ENCODE measurements at places on chromosomes 12 and 14.

DNA sequence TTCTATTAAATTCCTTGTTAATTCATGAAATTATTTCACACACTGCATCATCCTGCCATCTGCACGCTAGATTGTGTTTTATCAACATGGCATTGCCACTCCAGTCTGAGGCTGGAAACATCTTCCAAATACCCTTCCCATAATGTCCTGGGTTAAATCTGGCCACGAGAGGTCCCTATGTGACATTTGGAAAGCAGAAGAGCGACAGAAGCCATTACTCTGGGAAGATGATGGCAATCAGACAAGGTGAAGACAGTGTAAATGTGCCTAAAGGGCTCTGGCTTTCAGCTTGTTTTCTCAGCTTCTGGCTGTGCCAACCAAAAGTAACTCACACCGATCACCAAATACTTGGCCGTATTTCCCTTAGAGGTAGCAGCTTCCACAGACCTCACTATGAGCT is 144.8 kb downstream of the CAPZA3 start:
- DNase-seq: no peak

- no peak for DNase-seq
Observed at GRCh38 chr12:9325471-9325870, 117.3 kb upstream of the PZP start.

GRCh38 chr12:123271001-123271668 is 521 bp downstream of the CDK2AP1 start:
- DNase-seq: peak; percentile 63

DNA sequence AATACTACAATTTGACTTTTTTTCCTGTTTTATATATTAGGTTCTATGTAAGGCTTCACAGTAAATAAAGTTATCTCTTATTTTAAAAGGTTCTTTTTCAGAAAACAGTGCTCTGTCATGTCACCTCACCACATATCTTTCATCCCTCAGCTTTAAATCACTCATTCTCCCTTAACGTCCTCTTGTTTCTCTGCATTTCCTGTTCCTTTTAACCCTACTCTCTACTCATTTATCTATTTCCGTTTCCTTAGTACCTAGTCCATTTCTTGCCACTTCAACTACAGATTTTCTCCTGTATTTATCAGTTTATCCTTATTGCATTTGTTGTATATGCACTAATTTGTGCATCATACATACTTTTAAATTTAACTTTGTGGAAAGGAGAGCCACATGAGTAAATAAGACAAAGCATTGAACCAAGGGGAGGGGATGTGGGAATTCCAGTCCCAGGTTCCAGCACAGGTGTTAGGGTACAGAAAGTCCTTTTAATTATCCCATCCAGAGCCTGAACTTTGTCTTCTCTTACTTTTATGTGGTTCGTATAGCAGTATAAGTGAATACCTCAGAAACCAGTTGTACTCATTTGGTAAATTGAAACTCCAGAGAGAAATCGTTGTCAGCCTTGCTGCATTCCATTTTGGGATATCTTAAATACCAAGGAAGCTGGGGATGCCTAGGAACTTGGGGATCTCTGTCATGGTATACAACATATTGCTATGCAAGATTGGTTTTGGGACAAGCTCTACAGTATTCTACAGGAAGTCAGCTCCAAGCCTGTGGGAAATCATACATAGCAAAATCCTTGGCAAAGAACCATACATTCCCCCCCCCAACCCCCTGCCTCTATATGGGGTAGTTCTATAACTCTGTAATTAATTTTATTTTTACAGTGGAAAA is 120.5 kb downstream of the DIP2B start:
- DNase-seq: no peak

GRCh38 chr14:69242311-69243224 is 17.4 kb upstream of the GALNT16 start:
- DNase-seq: peak; percentile 87

- no peak for DNase-seq
Observed at GRCh38 chr14:64692189-64692985, 11.8 kb upstream of the PLEKHG3 start.
